ENCODE measurements at places on chromosomes 11 and 22. TPM values are rescaled to one million over a fixed set of nuclear protein-coding genes. Genes with fewer than 3 reads are reported as not detected.

Gene APOL5
- not detected for total RNA-seq

- no peak for DNase-seq
Measured at GRCh38 chr11:111569476-111569875, 29.0 kb downstream of the LAYN start.

DNA sequence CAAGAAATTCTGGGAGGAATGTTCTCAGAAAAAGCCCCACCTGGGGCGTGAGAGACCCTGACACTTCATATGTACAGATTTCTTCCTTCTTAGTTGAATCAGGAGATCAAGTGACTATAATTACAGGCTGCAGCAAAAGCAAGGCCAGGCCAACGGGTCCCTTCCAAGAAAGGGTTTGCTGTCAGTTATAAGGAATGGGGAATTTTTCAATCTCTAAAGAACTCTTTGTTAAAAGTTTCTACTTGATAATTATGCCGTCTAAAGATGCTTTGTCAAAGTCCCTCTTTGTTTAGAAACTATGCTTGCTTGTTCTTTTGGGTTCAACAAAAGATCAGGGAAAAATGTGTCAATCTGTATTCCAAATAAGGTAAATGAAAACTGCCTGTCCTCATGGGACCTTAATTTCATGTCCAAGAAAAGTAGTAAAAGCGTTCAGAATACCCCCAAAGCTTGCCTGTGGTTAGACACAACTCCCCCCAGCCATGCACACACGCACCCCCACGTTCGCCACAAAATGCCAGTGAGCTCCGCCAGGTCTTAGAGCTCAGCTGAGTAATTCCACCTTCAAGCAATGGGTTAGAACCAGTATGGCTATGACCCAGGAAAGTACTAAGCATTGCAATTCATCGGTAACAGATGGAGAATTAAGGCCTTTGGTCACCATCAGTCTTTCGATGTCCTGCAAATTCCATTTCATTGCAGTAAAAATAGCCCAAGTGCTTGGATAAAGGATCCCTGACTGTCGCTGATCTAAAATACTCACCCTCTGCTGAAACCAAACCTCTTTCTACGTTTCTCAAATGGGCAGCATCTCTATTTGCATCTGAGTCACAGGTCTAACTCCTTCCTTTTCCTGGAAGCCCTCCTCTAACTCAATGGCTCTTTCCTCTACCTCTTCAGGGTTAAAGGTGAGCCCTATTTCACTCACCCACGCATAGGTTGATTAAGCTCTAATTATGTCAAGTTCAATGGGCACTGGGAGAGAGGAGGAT lies 419.2 kb upstream of the SYN3 start:
- DNase-seq: no peak

GRCh38 chr11:27421819-27422494 lies 50.6 kb downstream of the LGR4 start:
- DNase-seq: no peak

Gene KCNK4
- 0.36 TPM for total RNA-seq

Gene HEPN1
- not detected for total RNA-seq

Gene KRTAP5-8
- not detected for total RNA-seq

Data from endothelial cell (in vitro differentiated cells).